ENCODE measurements at places on chromosomes 12 and 14.

GRCh38 chr12:50625029-50625925 is 120.5 kb downstream of the DIP2B start:
- no peak for DNase-seq

DNA sequence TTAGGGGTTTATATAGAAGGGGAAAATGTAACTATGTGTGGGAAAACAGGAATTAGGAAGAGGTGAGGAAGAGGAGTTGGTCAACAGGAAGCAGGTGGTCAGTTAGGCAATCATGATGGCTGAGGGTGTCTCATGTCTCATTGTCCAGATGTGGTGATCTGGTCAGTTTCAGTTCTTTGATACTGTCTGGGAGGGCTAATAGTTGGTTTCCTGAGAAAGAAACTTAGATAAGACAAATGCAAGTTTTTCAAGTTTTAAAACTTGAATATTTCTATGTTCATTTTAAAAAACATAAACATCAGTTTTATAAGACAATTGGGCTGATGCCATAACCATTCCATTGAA is 1121.8 kb upstream of the USP15 start:
- DNase-seq, result no peak

DNA sequence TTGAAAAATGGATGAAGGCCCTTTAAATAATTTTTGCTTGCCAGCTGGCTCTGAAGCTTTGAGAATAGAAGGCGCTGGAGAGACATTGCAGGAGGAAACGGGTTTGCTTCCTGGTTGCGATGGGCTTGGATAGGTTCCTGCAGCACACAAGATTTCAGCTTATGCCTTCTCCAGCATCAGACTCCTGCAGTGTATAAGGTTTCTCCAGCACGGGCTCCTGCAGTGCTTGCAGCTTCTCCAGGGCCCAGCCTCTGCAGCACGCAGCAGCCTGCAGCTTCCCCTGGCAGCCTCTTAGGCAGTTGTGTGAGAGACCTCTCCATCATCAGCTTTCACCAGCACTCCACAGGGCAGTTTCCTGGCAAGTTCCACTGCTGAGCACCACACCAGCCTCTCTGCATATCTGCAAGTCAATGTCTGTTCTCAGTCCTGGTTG is 78.7 kb upstream of the ZDHHC17 start:
- no peak for DNase-seq

DNA sequence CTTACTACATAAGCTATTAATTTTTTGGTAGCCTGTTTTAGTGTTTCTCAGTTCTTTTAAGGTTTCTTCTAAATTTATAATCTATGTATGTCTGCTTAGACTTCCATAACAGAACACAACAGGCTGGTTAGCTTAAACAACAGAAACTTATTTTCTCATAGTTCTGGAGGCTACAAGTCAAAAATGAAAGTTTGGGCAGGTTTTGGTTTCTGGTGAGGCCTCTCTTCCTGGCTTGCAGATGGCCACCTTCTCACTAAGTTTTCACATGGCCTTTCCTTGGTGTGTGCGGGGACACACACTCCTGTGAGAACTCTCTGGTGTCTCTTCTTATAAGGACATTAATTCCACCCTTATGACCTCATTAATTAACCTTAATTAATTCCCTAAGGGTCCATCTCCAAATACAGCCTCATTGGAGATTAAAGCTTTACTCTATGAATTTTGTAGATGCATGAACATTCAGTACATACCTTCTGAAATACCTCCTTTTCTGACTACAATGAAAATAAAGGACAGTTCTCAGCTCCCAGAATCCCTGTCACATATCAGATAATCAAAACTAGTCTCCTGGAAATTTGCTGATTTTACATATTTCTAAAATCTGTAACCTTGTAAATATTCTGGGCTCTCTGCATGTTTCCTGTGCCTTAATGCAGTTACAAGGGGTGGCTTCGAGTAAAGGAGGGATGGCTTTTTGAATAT is 23.2 kb upstream of the BMAL2 start:
- no peak for DNase-seq

DNA sequence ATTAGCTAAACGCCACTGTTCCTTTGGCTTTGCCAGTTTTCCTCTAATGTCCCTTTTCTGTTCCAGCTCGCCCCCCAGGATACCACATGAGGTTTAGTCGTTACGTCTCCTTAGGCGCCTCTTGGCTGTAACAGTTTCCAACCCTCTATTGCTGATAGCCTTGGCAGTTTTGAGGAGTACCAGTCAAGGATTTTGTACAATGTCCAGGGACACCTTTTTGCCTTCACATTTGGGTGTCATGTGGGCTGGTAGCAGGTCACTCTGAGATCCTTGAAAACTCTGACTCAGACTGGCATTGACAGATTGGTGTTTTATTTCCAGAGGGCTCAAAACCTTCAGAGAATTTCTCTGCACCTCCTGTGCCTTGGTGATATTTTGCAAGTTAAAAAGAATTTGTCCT is 14.1 kb downstream of the SH2B3 start:
- DNase-seq, result no peak

- no peak for DNase-seq
These were observed 15.3 kb upstream of the PELI2 start for GRCh38 chr14:56102941-56103340.

DNA sequence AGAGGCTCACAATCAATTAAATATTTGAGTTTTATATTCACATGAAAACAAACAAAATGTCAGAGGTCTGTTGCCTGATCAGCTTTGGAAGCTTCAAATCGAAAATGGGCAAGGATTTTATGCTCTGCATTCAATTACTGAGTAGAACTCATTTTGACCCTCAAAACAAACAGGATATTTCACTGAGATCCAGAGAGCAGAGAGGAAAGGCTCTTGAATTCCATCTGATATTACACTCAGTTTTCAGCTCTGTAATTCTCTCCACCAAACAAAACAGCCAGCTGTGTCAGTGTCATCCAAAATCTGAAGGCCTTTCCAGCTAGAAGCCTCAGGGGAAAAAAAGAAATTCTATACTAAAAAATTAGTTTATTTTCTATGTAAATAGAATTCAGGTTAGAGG is 128.6 kb upstream of the FLRT2 start:
- DNase-seq, result no peak

DNA sequence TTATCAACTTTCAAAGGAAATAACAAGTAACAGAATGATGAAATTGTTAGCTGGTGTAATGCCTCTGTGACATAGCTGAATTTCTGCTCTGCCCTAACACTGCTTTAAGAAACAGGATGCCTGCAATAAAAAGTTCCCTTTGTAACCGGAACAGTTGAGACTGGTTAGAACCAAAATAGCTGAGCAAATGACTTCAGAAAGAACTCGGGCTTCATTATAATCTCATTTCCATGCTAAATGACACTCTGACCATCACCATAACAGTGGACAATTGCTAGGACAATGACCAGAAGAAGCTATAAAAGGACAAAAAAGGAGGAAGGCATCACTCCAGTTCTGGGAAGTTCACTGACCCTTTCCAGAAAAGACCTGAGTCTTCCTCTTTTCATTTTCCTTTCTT is 23.5 kb upstream of the PYGL start:
- no peak for DNase-seq

DNA sequence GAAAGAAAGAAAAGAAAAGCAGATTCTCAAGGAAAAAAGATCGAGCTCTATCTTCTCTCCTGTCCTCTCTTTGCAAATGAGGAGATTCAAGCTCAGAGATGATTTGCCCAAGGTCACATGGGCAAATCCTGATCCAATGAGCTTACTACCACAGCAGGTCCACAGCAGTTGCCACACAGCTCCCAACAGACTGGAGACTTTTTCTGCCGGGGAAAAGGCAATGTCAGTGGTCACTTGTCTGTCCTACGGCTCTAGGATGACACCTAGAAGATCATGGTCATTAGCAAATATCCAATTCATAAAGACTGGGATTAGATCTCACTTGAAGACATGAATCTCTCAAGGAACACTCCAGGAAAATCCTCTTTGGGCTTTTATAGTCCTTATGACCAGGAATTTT is 58.8 kb downstream of the TTC7B start:
- DNase-seq, result no peak

DNA sequence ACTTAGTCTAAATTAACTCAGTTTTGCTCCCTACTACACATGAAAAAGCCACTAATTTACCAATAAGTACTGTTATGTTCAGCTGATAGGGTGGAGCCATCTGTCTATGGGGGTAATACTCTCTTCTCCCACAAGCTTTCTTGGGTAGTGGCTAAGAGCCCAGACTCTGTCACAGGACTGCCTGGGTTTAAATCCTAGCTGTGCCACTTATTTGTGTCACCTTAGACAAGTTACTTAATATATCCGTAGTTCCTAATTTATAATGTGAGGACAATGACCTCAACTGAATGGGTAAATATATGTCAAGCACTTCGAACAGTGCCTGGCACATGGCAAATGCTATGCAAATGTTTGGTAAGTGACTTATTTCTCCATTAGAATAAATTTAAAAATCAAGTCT is 185.6 kb downstream of the DACT1 start:
- DNase-seq, result no peak

DNA sequence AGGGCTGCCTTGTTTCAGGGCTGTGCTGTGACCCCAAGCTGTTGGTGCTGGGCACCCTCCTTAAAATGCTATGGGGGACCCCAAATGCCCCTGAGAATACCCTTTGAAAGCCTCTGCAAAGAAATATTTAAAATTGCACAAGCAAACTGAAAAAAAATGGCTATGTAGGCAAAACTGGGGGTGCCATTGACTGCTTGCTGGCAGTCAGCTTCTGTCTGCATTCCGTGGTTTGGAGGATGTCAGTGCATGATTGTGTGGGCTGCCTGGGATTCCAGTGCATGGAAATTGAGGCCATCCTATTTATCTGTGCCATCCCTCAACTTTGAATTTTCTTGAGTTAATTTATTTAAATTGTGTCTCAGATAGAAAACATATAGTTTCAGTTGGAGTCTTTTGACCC is 113.7 kb upstream of the RTL1 start:
- no peak for DNase-seq

GRCh38 chr12:121925358-121925695 is 6.9 kb downstream of the CFAP251 start:
- DNase-seq, result no peak

GRCh38 chr12:20492251-20492760 is 124.0 kb downstream of the PDE3A start:
- DNase-seq, result no peak

- DNase-seq, result no peak
These were observed 36.3 kb downstream of the SLC17A8 start for GRCh38 chr12:100393200-100393599.
